ENCODE measurements at places on chromosomes 4 and X.

DNA sequence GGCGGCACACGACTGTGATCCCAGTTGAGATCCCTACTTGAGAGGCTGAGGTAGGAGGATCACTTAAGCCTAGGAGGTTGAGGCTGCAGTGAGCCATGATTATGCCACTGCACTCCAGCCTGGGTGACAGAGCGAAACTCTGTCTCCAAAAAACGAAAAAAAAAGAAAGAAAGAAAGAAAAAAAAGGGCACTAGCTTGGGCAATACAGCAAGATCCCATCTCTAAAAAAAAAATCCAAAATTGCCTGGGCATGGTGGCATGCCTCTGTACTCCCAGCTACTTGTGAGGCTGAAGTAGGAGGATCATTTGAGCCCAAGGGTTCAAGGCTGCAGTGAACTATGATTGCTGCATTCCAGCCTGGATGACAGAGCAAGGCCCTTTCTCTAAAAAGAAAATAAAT, 10.7 kb upstream of the KLHL15 start:
- DNase-seq: no peak

DNA sequence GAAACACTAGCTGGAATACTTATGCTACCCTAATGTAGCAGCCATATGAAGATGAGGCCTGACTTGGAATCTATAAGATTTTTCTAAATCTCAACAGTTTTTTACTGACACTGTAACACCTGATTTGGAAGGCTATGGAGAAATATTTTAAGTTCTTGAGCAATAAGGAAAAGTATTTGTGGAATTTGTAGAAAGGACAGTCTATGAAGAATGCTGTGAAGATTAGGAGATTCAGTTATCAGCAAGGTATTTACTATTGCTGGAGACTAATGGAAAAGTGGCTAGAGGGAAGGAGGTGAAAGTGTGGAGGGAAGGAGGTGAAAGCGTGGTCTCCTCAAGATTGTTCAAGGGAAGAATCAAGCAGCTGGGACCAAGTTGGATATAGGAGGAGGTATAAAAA, 190.0 kb upstream of the EMCN start:
- DNase-seq: no peak

DNA sequence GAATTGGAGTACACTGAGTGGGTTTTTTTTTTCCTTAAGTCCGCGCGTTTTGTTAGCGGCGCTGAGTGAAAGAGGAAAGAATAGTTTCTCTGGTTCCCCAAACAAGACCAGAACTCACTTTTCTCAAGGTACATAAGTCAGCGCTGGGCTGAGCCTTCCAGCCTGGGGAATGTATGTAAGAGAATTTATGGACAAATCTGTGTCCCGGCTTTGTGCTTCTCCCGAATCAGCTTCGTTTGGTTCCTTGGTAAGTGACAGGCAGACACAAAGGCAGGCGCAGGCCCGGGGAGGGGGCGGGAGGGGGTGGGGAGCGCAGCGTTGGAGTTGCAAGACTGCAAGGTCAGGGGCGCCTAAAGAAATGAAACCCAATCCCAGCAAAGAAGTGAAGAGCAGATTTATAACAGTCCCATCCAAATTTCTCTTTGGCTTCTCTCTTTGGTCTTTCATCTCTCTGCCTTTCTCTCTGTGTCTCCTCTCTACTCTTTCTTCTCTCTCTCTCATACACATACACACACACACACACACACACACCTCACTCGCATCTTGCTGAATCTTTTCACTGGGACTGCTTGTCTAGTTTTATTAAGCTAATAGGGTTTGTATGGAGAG, 981 bp downstream of the TET2 start:
- peak; percentile 59 for DNase-seq

DNA sequence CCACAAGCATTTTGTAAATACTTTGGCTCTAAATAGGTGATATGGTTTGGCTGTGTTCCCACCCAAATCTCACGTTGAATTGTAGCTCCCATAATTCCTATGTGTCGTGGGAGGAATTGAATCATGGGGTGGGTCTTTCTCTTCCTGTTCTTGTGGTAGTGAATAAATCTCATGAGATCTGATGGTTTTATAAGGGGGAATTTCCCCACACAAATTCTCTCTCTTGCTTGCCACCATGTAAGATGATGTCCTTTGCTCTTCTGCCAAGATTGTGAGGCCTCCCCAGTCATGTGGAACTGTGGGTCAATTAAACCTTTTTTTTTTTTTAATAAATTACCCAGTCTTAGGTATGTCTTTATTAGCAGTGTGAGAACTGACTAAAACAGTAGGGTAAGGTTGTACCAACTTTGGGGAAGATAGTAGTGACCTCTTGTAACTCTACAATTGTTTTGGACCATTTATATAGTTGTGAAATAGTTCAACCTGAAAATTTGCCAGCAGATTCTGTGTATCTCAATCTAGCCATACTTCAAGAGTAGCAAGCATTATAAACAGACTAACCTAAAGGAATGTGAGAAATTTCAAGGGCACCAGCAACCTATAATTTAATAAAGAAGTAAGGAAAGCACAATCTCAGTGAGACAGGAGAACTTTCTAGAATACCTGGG, 727.8 kb downstream of the GRID2 start:
- DNase-seq: no peak

DNA sequence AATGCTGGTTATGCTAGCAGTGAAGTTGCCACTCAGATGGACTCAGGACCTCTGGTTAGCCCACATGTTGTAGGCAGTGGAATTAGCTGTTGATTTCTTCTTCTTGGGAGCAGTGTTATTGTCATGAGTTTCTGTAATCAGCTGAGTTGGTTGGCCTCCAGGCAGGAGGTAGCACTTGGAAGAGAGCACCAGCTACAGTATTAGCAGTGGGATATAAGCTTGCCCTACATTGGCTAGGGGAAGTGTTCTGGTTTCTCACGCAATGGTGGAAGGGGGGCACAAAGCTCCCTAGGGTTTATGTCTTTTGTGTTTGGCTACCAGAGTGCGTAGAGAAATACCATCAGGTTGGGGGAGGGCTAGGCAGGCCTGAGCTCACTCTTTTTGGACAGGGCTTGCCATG, 34.0 kb upstream of the UCP1 start:
- DNase-seq: no peak

DNA sequence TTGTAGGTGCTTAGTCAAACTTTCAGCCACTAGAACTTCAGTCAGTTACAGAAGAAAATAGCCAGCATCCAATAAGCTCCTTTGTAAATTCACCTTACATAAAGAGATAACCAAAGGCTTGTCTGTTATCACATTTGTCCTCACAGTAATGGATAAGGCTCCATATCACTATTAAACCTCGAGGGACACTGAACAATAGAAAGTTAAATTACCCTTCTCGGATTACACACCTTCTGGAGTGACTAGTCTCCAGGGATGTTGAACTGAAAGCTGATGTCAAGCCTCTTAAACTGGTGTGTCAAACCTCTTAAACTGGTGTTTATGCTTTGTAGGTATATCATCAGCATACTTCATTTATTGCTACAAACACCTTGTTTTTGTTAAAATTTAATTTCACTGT, 639.0 kb downstream of the CENPC start:
- DNase-seq: no peak

DNA sequence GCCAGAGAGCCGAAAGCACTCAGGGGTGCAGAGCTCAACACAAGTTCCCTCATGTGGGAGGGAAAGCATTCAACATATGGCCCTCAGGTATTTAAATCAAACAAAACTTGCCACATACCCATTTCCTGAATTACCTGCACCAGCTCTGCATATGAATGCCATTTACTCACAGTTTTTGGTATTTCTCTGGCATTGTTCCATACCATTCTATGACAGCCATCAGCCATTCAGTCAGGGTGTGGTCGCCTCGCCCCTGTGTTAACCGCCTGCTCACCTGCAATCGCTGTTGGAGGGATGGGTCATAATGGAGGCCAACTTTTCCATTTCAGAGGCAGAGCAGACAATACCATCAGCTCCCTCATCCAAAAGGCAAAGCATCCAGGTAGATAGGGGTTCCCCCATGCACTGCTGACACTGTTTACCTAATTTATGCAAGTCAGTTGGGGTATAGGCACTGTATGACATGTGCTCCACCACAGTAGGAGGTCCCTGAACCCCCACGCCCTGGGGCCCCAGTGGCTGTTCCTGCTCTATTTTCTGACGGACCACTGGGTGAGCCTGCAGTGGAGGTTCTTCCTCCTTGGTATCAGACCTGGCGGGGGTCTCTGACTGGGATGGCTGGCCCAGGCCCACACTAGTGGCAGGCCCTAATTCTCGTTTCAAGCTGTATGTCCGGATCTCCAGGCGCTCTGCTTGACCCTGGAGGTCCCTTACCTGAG, 227.1 kb downstream of the ADGRL3 start:
- DNase-seq: no peak

DNA sequence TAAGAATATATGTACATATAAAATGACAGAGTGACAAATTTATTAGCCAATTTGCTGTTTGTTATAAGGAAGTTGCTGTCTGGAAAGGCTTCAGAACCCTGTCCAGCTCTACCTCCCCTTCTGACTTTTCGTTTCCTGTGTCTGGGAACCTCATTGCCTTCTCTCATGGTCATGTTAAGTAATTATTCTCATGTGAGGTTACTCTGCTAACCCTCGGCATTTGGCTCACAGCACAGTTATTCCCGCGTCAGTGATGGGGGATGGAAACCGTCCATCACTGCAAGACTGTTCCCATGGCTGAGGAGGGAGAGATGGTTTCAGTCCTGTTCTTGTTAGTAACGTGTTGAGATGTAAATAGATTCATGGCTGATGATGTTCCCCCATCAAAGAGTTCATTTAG, 11.9 kb downstream of the EDNRA start:
- peak; percentile 35 for DNase-seq

DNA sequence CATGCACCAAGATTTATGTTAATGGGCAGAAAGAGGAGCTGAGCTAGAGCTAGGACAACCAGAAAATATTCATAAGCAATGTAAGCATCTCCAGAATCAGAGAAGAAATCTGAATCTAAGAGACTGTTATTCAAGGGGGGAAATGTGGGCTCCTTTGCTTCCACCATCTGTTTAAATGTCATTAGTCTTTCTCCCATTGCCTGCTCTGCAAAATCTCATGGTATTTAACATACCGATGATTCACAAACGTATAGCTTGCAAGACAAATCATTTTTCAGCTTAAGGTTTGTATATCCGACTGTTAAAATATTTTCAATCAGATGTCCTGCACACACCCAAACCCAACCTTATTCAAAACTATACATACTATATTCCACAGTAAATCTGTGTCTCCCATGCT, 133.4 kb upstream of the TACR3 start:
- DNase-seq: no peak

GRCh38 chr4:140697709-140698560, 58.2 kb downstream of the TBC1D9 start:
- no peak for DNase-seq

Data from GM23248 (cell line).